ENCODE measurements at places on chromosomes 3 and 15.

DNA sequence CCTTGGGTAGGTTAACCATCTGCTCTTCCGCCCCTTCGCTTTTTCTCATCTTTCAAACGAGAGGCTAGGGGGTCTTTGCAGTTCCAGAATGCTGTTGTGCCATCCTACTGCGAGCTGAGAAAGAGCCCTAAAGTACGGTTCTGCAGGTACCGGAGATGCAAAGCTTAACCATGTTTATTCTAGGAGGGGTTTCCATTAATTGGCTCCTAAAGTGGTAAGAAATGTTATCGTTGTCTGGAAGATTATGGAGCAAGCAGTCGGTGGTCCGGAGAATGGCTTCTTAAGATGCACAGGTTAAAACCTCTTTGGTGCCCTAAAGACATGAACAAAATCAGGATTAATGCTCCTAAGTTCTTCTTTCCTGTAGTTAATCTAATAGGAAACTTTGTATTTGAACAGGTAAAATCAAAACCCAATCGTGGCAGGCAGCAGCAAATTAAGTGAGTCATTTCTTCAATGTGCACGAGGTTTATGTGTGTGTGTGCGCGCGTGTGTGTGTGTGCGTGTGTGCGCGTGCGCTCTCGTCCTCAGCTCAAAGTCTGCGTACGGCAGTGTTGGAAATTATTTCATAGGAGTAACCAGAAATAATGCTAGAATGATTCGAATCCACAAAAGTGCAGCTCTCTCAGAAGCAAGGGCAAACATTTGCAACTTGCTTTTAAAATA lies 772 bp downstream of the FAM81A start:
- DNase-seq, result no peak

GRCh38 chr15:89112341-89112971 lies 24.2 kb downstream of the ABHD2 start:
- DNase-seq, result no peak

GRCh38 chr3:128260275-128260674 lies 107.0 kb downstream of the EEFSEC start:
- no peak for DNase-seq

- no peak for DNase-seq
These were observed 21.4 kb downstream of the BMF start for GRCh38 chr15:40087068-40087810.

DNA sequence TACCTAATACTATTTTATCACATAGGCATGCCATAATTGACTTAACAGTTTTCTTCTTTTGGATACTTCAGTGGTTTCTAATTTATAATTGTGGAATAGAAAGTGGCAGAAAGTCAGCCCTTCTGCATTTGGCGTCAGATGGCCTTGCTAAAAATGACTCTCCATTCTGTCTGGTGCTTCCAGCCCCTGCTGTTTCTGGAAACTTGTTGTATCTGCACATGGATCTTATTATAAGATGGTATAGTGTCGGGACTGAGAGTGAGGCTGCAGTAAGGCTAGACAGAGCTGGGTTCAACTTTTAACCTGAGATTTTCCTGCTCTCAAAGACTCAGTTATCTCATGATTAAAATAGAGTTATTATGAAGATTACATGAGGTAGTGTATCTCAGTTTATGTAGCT lies 74.8 kb upstream of the WDR72 start:
- no peak for DNase-seq

- DNase-seq, result peak; percentile 9
These were observed 907 bp downstream of the TATDN2 start for GRCh38 chr3:10248984-10249748.

DNA sequence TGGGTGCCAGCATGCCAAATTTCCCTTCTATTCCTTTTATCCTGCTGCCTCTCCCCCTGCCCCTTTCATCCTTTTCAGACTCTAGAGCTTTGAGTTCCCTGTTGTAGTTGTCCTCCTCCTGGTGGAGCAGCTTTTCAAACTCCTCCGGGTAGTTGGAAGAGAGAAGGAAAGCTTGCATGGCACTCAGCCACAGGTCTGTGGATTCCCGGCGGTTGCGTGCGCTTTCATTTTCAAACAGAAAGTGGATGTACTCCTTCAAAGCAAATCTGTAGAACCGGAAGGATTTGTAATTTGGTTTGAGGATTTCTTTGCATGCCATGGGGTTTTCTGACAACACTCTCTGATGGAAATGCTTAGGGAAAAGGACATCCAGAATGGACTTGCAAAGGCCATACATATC lies 68.1 kb upstream of the DCLK3 start:
- DNase-seq, result no peak

DNA sequence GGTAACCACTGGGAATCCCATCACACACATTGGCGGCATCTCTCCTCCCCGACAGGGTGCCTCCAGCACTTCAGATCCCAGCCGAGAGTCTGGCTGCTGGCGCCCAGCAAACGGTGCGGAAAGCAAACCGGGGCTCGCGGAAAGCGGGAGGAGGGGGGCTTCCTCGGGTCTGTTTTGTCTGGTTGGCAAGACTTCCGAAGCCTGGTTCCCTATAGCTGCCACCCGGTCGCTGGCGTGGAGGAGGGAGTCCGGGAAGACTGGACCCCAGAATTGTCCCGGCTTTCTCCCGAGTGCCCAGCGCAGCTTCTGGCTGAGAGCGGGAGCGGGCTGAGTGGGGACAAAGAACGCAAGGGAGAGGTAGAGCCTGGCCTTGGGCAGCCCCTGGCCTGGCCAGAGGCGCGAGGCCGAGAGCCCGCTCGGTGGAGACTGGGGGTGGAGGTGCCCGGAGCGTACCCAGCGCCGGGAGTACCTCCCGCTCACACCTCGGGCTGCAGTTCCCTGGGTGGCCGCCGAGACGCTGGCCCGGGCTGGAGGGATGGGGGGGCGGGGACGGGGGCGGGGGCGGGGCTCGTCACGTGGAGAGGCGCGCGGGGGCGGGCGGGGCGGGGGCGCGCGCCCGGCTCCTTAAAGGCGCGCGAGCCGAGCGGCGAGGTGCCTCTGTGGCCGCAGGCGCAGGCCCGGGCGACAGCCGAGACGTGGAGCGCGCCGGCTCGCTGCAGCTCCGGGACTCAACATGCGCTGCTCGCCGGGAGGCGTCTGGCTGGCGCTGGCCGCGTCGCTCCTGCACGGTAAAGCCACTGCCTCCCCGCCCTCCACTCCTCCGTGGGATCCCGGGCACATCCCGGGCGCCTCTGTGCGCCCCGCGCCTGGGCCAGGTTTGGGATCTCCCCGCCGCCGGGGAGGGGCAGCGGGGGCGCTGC lies at the start of gene CHRNA7:
Gene CHRNA7, plus strand, starts transcription at position 654 of the 920 bp plus-strand sequence. Its CDS starts 80 bp downstream, at position 734.
- DNase-seq, result peak; percentile 65

GRCh38 chr15:63593705-63594671 lies 3.2 kb upstream of the FBXL22 start:
- no peak for DNase-seq

DNA sequence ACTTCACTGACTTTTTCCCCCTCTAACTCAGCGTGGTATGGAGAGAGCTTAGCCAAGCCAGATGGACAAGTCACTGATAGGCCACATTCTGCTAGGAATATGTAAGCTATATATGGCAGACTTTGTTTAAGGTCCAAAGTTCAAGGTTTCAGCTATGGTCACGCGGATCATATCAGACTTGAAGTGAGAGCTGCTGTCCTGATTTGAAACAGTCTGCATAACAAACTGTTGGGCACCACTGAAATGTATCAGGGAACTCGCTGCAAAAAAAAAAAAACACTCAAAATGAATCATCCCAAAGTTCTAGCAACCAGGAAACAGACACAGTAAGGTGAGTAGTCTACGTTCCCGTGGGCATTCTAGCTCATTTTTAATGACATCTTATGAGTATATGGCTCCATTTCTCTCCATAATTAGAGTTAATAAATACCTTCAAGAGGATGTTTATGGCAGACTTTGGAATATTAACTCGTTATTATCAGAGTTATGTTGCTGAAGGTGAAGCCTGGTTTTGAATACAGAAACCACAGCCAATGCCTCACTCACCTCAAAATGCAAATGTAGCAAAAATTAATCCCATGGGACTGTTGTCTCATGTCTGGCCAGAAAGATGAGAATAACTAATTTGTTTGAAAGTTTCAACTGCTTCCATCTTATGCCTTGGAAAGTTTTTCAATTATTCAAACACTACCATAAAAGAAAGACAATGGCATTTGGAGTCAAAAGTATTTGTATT lies 12.3 kb downstream of the DPH3 start:
- no peak for DNase-seq

GRCh38 chr15:85756411-85757072 lies 38.2 kb downstream of the KLHL25 start:
- peak; percentile 38 for DNase-seq

GRCh38 chr15:25733036-25733855 lies 129.9 kb downstream of the ATP10A start:
- no peak for DNase-seq

GRCh38 chr3:21405671-21406667 lies 345.0 kb downstream of the ZNF385D start:
- DNase-seq, result no peak

DNA sequence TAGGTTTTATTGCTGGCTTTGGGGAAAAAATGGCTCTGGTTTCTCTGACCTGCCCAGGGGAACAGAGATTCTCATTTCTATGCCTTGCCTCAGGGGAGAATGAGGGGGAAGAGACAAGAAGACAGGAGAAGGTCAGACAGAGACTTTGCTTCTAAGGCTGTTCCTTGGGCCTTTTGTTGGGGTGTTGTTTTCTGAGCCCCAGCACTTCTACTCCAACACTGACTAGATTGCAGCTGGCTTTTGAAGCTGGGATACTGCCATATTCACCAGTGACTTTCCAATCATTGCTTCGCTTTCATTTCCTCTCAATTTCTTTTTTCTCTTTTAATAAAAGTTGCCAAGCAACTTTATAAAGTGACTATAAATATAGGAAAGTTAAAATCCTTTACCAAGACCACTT lies 143.2 kb upstream of the ARHGEF26 start:
- no peak for DNase-seq

DNA sequence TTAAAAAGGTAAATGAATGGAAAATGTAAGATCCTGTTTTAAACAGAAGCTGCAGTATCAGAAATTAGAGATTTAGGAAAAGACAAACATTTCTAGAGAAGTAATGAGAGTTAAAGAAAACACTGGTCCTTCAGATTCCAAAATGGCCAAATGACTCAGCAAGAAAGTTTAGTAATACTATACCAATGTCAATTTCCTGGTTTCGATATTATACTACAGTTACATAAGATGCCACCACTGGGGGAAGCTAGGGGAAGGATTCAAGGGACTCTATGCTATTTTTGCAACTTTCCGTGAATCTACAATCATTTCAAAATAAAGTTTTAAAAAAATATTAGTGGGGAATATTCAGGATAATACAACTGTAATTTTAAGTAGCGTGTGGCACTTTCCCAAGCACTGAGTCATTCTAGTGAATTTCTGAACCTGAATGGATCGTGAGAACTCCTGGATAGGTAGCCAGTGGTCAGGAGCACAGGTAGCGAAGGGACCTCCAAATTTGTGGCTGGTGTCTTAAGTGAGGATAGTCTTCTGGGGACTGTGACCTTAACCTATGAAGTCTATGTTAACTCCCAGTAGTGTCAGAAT lies 37.6 kb downstream of the TMCC1 start:
- no peak for DNase-seq

GRCh38 chr15:40744815-40745152 lies 10.3 kb downstream of the RMDN3 start:
- DNase-seq, result no peak

DNA sequence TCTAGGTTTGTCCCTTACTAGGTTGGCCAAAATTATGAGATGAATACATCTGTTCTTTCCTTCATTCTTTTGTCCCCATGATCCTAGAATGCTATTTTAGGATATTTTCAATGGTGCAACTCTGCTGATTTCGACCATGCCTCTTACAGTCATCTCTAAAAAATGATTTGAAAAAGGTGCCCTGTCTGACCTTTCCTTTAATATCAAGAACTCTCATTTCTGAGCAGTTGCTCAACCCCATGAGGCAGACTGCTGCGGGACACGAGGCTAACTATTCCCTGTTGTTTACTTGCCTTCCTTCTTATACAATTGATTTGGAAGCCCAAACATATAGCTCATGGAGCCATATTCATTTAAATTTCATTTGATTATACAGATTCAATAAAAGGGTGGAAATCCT lies 14.6 kb downstream of the PLSCR2 start:
- no peak for DNase-seq

DNA sequence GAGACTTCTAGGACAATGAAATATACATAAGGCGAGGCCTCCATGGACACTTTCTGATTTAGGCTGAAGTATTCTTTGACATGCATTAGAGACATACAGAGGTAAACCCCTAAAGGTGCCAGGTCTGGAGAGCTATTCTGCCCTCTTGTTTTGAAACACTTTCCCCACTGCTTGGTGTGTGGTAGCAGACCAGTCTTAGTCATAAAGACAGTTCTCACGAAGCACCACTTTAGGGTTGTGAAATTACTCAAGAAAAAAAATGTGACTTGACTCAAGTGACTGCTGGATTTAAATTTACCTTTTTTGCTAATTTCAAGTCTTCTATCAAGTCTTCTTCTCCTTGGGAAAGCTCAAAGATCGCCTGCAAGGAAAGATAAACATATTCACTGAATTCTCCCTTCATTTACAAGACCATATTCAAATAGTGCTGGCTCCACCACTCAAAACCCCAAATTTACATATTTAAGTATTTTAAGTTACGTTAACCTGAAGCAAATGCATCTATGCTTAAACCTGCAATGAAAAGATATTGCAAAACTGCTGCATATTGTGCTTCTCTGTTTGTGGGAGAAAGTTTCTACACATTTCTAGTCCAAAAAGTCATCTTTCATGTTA lies 48.4 kb downstream of the ARHGEF3 start:
- DNase-seq, result no peak

- DNase-seq, result no peak
These were observed 80.5 kb upstream of the SLC24A5 start for GRCh38 chr15:48040166-48040817.

DNA sequence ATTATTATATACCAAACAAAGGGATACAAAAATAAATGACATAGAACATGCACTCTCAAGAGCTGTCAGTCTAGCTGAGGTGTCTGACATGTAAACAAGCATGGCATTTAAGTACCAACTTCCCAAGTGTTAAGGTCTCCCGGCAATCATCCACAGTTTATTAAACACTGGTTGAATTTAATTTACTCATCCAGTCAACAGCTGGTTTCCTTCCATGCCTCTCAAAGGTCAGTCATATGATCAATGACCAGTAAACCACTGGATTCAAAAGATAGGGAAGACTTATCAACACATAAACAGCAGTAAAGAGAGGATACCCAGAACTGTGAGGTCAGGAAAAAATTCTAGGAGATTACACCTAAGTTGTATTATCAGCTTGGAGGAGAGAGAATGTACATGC lies 80.4 kb downstream of the ADAM10 start:
- DNase-seq, result no peak

DNA sequence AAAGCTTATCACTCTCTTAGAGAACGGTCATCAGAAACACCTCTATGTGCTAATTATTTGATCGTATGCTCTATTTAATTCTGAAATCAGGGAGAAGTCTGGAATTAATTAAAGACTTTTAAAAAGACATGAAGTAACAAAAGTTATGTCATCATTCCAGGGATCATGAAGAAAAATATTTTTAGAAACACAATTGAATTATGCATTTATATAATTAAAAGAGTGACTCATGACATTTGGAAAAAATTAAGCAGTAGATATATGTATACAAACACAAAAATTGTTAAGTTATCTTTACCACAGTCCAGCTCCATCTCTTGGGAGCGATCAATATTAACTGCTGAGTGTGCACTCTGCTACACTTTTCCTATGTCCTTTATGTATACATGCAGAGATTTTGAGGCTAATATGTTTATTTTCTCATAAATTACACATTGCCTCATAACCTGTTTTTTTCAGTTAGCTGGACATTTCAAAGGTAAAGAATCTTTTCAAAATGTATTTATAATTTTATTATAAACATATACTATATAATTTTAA lies 717.7 kb downstream of the GBE1 start:
- no peak for DNase-seq

Data from T47D (cell line).